ENCODE measurements at places on chromosomes 1 and 21.

DNA sequence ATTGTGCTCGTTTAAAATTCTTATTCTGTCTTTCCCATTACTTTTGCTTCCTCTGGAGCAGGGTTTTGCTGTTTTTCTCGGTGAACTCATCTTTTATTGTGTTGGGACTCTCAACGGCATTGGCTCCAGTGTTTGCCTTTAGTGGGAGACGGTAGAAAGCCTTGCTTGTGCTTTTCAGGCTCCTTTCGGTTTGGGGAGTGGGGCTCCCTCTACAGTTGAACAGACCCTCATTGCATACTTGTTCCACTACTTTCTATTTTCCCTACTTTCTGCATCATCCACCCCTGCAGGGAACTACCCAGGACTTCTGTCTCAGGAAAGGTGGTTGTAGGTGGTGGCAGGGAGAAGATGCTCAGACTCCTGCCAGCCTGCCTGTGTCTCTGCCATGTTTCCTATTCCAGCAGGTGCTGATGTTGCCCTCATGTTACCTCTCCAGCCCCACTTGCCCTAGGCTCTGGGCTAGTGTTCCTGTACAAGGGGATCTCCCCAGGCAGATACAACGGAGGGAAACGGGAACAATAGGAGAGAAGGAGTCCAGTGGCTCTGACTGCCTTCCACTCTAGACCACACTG lies 68.5 kb upstream of the ZBTB18 start:
- DNase-seq, result no peak

- DNase-seq, result no peak
Observed at GRCh38 chr1:228753786-228754360, 18.6 kb downstream of the RHOU start.

GRCh38 chr21:39503123-39503762 lies 51.5 kb downstream of the SH3BGR start:
- no peak for DNase-seq

DNA sequence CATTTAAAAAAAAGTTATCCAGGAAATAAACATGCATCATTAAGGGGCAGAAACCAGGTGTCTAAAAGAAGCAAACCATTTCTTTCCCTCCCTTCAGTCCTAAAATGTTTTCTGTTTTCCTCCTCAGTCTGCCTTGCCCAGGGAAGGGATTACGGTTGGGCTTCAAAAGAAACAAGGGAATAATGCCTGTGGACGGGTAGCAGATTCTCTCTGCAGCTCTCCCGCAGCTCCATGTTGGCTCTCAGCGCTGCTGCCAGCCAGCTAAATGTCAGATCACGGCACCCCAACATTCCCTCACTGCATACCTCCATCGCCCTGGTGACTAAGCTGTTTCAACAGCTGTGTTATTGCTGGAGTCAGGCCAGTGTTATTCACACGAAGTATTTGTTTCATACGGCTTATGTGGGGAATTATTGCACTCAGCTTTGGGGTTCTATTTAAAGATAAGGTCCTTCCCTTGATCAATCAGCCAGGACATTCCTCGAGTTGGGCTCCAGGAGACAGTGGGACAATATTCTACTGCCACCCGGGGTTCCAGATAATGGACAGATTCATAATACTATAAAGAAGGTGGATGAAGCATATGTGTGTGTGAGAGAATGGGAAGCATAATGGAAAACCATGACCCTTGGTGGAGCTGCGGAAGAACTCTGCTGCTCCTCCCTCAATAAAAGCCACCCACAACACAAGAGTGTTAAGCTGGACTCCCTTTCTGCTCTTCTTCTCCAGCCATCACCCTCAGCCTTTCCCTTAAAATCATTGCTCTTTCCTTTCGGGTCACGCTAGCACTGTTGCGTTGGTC lies 58.2 kb downstream of the WLS start:
- no peak for DNase-seq

- DNase-seq, result no peak
Observed at GRCh38 chr1:99490031-99490430, 155.9 kb upstream of the PALMD start.

Data from stimulated activated CD4-positive, alpha-beta T cell treated with anti-CD3 and anti-CD28 coated beads, Interleukin-2, amount 100 ng/mL, for 48 hours (primary cell).